Subcutaneous adipose tissue (tissue), 4 donors: ENCODE measurements at places on chromosomes 1 and 21. TPM values are rescaled to one million over a fixed set of nuclear protein-coding genes. Genes with fewer than 3 reads are reported as not detected.

The AIRE gene
- not detected for total RNA-seq

The PCAT6 gene
- total RNA-seq: not detected

The SHISAL2A gene
- not detected for total RNA-seq

The MRAP gene
- 22.4 TPM for total RNA-seq
